ENCODE measurements at places on chromosomes 5 and 9.

DNA sequence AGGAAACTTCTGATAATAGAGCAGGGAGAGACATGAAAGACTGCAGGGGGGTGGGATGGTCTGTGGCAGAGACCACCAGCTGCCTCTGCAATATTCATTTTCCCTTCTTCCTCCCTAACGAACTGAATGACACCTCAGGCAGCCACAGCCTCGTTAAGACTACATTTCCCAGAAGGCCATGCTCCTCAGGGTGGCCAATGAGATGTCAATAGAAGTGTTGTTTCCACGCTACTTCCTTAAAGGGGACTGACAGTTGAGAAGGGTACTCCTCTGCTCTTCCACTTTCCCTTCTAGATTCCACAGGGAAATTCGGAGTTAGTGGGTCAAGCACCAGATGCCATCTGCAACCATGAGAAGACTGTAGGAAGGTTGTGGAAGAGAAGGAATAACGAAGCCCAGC lies 52.0 kb upstream of the DAPK1 start:
- DNase-seq, result no peak

GRCh38 chr5:2183154-2184025 lies 300.7 kb upstream of the IRX4 start:
- DNase-seq, result no peak

- DNase-seq, result no peak
Measured at GRCh38 chr5:143129910-143130612, 273.4 kb downstream of the NR3C1 start.

DNA sequence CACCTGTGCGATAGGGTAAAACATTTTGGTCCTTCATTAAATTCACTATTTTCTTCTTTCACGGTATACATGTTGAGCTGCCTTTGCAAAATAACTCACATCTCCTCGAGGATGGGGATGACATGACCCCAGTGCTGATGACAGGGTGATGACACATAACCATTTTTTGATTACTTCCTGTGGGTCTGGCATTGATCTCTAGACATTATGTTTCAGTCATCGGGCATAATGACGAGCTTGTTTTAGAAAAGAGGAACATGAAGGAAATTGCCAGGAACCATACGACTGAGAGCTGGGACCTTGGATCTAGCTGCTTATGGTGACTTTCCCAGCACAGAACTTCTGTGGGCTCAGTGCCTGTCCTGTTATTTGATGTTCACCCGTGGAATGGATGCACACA lies 25.2 kb downstream of the COL5A1 start:
- DNase-seq, result no peak

GRCh38 chr5:38789134-38789533 lies 56.7 kb upstream of the OSMR start:
- no peak for DNase-seq

DNA sequence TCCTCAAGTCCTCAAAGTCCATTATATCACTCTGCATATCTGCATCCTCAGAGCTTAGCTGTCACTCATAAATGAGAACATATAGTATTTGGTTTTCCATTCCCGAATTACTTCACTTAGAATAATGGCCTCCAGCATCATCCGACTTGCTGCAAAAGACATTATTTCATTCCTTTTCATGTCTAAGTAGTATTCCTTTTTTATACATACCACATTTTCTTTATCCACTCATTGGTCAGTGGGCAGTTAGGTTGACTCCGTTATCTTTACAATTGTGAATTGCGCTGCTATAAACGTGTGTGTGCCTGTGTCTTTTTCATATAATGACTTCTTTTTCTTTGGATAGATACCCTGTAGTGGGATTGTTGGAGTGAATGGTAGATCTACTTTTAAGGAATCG lies 117.2 kb downstream of the OR2K2 start:
- DNase-seq, result no peak

DNA sequence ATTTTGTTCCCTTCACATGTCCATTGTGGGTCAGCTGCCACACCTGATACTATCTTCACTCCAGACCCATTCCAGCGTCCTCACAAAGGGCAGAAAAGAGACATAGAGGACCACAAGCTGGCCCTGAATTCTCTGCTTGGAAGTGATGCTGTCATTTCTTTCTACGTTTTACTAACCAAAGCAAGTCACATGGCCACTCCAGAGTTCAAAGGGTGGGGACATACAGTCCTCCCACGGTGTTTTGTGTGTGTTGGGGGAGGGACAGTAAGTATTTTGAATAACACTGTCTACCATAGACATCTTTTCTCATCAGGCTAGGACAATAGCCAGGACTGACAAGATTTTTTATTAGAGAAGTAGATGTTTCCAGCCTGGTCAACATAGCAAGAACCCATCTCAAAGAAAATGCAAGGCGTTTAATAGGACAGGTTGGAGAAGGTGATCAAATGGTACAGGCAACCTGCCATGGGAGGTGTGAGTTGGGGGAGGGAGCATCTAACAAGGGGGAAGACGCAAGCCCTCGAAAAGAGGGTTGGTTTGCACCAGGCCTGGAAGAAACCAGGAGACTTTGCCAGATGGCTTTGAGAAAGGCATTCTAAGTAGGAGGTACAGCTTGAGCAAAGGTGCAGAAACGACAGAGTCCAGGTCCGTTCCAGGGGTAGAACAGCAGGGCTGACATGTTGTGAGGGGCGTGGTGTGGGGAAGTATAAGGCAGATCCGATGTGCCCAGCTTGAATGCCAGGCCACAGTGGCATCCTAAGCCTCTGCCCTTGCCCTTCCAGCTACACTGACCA lies 11.3 kb upstream of the GLIPR2 start:
- DNase-seq, result no peak

GRCh38 chr9:13142776-13143175 lies 136.7 kb downstream of the MPDZ start:
- DNase-seq, result no peak

GRCh38 chr9:90665072-90665471 lies 22.4 kb upstream of the DIRAS2 start:
- no peak for DNase-seq

DNA sequence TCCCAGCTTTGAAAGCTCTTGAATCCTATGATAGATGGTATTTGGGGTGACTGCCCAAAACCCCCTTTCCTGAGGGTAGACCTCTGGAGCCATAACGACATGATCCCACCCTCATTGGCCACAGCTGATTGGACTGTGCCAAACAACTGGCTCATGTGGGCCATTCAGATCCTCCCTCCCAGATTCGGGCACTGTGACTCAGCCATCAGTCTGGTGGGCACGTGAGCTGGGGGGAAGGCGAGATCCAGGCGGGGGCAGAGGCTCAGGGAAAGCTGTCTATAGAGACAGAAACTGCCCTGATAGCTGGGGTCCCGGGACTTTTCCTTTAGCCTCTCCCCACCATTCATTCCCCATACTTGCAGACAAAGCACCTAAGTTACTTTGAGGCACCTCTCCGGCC lies 15.1 kb upstream of the NCS1 start:
- no peak for DNase-seq

- DNase-seq, result no peak
Measured at GRCh38 chr5:36839489-36840476, 36.8 kb upstream of the NIPBL start.

- no peak for DNase-seq
Measured at GRCh38 chr9:127877566-127877998, at the start of gene AK1. Gene AK1 (minus strand): TSS chr9:127877675. CDS start chr9:127874617, 3,058 bp downstream.

DNA sequence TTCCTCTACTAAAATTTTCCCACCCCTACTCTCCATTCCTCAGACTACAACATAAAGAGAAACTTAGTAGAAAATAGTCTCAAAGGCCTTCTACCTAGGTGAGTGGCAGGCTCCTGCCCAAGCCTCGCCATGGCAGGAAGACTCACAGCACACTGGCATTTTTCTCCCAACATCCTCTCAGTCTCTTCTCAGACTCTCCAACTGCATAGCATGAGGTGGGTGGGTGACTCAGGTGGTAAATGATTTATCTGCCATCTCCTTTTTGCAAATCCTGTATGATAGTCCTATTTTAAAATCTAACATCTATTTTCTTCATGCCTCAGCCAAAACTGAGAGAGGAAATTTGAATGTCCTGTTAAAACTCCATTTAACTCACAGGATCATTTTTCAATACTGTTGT lies 33.5 kb upstream of the GRIA1 start:
- DNase-seq, result no peak

- no peak for DNase-seq
Measured at GRCh38 chr9:37947977-37948376, 44.0 kb upstream of the SLC25A51 start.

- DNase-seq, result no peak
Measured at GRCh38 chr5:32753765-32754164, 42.6 kb downstream of the NPR3 start.

DNA sequence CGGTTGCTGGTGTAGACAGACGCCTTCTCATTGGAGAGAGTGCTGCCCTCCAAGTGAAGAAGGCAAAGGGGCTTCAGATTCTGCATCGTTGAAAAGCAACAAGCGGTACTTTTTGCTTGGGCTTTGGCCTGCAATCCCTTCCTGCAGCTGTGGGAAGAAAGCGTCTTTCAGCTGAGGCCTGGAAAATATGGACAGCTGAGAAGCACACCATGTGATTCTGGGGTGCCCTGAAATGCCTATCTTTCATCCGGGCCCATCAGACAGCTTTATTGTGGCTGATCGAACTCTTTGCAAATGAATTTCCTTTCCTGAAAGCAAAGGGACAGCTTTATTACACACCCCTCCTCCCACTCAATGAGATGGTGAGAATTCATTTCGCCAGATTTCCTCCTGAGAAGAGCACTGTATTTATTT lies 74.0 kb downstream of the NSG2 start:
- no peak for DNase-seq

GRCh38 chr5:170151097-170151831 lies 45.6 kb downstream of the FOXI1 start:
- no peak for DNase-seq

DNA sequence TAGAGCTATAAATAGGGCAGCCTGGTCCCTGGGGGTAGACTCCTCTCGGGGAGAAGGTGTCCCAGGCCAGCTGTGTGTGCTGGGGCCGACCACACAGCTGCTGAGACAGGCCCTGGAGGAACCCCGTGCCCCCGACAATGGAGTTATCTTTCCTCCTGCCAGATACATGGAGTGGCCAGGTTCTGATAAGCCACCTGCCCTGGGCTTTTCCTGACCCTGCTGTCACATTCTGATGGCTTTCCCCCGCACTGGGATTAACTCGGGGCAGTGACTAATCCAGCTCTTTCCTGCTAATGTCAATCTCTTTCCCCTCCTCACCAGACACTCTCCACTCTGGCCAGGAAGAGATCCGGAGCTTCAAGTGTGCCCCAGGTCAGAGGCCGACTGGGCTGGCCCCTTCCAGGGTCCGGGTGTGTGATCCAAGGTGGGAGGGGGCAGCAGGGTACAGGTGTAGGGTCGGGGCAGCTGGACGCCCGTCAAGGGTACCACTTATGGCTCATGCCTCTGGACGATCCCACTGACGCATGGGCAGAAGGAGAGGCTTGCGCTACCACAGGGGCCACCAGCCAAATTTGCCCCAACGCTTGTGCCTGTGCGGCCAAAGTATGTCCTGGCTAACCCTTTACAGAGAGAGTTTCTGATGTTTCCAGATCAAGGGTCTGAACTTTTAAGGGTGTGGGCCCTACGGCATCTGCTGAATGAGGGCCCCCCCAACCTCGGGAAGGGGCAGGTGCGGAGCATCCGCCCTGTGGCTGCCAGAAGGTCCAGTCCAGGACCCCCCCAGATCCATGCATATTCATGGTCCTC lies 20.6 kb upstream of the COL5A1 start:
- DNase-seq, result no peak

GRCh38 chr5:31845361-31845760 lies 206.4 kb downstream of the PDZD2 start:
- DNase-seq, result no peak

- no peak for DNase-seq
Measured at GRCh38 chr9:22379272-22379671, 67.4 kb upstream of the DMRTA1 start.

DNA sequence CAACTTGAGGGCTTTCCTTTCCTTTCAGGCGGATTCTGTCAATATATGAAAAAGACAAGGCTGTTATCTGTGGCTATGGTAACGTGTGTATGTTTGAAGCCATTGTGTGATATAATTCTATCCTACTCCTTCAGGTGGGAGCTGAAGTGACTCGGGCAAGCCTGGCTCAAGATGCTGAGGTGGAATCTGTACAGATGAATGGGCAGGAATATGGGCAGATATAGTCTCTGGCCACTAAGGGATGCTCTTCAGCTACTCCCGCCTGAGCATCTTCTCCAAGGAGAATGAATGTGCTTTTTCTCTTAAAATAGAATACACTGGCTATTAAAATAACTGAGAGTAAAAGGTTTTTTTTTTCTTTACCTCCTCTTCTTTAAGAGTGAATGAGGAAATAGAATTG lies 244.8 kb downstream of the ADGRV1 start:
- no peak for DNase-seq

GRCh38 chr5:88483964-88484672 lies 215.5 kb upstream of the TMEM161B start:
- DNase-seq, result no peak

DNA sequence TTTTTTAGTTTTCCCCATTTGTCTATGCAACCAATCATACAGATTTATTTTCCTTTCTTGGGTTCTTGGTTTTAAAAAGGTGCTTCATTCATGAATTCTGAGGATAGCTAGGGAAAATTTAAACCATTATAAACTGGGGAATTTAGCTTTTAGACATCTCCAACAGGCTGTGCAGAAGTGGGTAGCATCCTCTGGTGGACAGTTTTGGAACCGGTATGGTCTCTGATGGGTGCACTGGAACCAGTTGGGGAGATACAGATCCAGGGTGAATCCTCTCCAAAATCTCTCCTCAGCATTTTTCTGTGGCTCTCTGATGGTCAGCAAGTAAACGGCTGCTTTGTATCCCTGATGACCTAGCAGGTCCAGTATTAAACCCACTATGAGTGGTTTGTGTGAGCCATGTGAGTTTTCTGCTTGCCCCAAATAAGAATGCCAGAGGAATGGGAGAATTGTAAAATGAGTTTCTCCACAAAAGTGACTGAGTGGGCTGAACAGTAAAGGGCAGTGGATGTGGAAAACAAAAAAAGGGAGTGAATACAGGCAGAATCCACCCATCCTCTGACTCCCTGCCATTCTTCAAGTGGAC lies 9.1 kb upstream of the DNAJC25 start:
- no peak for DNase-seq

Measured in activated CD4-positive, alpha-beta T cell treated with anti-CD3 and anti-CD28 coated beads for 24 hours (primary cell).